Stimulated activated CD4-positive, alpha-beta T cell treated with anti-CD3 and anti-CD28 coated beads, Interleukin-15, amount 100 ng/mL, for 1 hour (primary cell): ENCODE measurements at places on chromosomes 7 and 10.

GRCh38 chr10:22986771-22987542, 59.1 kb downstream of the ARMC3 start:
- no peak for DNase-seq

GRCh38 chr10:32795598-32796183, 162.3 kb downstream of the ITGB1 start:
- no peak for DNase-seq

GRCh38 chr10:91367558-91367957, 42.6 kb upstream of the HECTD2 start:
- no peak for DNase-seq

DNA sequence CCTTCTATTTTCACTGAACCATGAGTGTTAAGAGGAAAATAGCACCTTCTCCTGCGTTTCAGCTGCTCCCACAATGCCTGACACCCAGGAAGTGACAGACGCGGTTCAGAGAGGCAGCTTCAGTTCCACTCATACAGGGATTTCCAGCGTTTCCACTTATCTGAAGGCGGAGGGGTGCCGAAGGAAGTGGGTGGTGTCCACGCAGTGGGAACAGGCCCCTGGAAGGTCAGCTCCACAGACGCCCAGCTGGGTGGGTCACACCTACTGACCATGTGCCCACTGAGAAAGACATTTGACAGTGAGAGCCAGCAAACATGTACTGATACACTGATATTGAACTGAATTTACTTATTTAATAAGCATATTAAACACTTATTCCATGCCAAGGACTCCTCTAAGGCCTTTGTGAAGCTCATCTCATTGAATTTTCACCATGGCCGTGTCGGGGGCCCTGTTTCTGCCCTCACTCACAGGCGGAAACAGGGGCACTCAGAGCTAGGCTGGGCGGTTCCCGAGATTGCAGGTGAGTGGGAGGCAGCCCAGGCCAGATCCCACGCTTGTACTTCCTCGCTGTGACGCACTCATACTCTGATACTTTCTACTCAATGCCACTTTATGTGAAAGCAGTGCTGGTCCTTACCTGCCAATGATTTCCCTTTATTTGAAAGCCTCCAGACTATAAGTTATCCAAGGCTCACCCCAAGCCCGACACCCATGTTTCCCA, 96.8 kb downstream of the TCERG1L start:
- DNase-seq, result no peak

- DNase-seq, result no peak
Observed at GRCh38 chr7:50276483-50276882, 28.0 kb upstream of the IKZF1 start.
